ENCODE measurements at places on chromosomes 1 and 21.

DNA sequence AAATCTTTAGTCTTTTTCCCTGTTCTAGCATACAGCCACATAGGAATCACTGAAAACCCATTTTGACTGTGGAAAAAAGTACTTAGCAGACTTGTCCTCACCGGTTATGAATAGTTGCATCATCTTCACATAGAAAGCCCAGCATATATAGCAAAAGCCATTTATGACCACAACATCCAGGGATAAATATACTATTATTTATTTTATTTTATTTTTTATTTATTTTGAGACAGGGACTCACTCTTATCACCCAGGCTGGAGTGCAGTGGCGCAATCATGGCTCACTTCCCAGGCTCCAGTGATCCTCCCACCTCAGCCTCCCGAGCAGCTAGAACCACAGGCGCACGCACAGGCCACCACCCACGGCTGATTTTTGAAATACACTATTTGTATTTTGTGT, 175.3 kb downstream of the GALNT2 start:
- no peak for DNase-seq

DNA sequence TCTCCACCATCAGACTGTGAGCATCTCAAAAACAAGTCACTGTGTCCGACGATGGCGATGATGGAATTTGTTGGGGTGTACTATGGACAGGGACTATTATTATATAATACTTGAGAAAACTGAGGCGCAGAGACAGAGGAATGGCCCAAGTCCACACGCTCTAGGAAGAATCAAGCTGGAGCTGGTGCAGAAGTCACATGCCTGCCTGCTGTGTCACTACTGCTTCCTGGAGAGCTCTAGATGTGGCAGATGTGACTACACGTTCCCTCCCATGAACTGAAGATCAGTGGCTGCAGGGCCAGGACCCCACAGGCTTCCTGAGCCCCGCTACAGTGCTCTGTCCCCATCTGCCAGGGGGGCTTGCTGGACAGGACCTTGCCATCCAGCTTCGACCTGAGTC, 56.9 kb downstream of the TRABD2B start:
- DNase-seq = no peak

DNA sequence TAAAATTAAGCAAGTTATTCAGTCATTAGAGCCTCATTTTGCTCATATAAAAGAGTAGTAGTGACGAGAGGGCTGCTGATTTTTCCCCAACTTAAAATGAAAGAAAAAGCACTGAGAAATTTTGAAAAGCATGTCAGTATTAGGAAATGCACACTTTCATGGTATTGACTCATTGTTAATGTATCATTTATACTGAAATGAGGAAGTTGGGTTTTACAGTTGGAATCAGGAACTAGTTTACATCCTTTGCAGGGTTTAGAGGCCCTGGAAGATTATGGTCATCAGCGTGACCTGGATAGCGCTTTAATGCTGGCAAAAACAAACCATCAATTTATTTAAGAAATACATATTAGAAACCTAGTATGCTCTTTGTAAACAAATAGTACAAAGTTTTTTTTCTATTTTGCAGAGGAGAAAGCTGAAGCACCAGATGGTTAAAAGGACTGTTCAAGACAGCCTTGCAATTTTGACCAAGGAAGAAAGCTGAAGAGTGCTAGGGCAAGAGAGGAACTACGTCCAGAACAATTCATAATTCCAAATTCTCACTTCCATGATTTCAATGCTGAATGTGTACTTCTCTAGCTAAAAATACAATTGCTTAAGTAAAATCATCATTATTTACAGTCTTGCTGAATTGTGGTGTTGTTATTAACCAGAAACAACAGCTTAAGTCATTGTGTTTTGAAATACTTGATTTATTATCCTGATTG, 94.8 kb upstream of the SGIP1 start:
- DNase-seq = no peak

DNA sequence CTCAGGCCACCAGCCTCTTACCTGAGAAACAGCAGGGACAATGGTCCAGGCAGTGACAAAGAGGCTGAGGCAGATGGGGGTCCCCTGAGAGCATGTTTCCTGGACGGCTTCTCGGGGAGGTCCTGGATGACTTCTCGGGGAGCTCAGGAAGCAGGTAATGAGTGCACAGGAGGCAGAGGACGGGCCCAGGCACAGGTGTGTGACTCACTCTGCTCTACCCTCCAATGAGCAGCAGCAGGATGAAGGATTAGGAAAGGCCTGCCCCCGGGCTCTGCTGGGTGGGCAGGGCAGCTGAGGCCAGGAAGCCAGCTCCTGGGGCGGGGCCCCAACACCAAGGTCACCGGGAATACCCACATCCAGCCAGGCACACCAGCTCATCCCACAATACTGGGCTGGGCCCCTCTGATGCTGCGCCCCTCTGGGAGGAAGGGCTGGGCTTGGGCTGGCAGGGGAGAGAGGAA, 17.2 kb upstream of the PTAFR start:
- DNase-seq = no peak

GRCh38 chr1:201100169-201100930, 11.9 kb downstream of the CACNA1S start:
- DNase-seq = no peak

DNA sequence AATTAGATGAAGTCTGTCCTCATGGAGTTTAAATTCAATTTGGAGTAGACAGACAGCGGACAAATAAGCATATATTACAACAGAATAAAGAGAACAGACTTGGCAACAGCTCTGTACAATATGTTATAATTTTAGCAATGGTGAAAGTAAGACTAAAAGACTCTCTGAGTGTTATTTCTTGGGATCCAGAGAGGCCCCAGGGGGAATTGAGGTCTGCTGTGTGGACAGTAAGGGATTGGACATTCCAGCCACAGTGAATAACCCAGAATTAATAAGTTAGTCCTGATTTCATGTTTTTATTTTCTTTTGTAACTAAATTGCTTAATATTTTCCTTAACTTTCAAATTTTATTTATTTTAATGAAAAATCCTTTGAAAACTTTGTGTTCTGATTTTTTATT, 101.7 kb downstream of the PATJ start:
- DNase-seq = no peak

DNA sequence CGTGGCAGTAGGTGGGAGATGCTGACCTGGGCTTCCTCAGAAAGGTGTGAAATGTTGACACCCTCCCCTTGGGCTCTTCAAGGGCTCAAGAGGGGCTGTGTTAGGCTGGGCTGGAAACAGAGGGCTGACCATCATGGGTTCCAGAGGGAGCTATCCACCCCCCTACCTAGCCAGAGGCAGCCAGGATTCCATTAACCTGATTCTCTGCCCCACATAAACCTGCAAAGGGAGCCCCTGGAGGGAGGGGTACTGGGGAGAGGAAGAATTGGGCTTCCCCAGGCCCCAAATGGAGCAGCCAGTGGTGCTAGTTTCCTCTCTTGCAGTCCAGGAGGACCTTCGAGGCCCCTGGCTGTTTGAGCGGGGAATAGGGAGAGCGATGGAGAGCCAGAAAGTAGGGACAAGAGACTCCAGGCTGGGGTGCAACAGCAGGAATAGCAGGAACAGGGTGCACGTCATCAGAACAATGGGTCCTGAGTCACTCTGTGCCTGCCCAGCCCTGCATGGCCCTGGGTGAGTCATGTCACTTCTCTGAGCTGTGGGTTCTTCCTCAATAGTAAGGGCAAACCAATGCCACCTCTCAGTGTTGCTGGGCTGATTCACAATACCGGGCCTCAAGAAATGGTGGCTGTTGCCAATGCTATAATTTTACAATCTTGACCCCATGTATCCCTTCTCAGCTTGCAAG, 121.2 kb downstream of the EPHB2 start:
- DNase-seq = no peak

- DNase-seq = no peak
These were observed 34.5 kb upstream of the USP25 start for GRCh38 chr21:15695241-15695640.

DNA sequence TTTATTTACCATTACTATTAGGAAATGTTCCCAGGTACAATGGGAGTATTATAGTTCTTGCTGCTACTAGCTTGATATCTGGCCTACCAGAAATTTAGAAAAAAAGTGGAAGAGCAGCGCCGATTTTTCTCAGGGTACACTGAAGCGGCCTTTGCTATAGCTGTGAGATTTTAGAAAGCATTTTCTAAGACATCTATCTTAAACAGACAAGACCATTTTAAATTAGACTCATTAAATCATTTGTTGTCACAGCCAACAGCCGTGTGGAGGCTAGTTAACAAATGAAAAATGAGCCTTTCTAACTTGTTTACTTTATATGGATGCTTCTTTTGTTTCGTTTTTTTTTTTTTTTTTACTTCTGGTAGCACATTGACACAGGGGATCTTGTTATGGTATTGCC, 183.2 kb upstream of the ZRANB2 start:
- no peak for DNase-seq

- no peak for DNase-seq
These were observed 9.0 kb downstream of the FAM20B start for GRCh38 chr1:179034720-179035119.

DNA sequence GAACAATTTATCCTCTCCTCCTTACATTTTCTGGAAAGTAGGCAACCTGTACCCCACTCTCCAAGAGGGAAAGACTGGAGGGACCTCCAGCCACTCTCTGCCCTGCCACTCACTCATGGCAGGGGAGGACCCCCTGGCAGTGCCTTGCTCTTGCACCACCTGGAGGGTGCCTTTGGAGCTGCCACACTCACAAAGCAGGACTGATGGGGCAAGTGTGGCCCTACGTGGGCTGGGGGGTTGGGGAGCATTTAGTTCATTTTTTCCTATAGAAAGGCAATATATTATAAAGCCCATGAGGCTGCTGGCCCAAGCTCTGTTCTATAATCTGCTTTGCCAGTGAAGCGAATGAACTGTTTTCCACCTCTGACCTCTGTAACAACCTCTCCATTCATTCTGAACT, 50.3 kb downstream of the GPR161 start:
- no peak for DNase-seq

DNA sequence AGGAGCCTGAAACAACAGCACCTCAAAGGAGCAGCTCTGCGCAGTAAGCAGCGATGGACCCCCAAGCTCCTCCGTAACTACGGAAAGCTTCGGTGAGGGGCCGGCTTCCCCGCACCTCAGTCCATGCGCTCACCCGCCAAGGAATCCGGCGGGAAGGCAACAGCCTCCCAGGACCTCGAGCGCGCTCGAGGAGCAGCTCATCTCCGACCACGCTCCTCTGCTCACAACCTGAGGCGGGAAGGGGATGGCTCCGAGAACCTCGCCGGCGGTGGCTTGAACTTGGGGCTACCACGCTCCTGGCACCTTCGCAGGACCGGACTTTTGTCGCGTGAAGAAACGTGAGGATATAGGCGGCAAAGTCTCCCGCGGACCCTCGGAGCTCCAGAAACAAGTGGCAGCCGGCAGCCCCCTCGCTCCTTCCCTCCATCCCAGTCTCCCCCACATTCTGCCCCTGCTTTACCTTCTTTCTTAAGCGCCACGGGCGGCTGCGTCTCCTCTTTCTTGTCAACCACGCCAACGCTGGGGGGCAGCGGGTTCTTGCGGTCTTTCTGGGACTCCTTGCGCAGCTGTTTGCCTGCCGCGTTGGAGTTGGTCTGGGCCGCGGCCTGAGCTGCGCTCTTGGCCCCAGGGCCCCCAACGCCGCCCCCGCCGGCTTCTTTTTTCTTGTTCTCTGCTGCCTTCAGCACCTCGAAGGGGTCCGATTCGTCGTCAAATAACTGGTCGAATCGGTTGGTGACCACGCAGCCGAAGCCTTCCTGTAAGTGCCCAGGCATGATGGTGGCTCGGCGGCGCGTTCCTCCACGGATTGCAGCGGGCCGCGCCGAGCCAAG, 459 bp downstream of the SERBP1 start:
- DNase-seq = no peak

All from stimulated activated CD8-positive, alpha-beta memory T cell treated with anti-CD3 and anti-CD28 coated beads, Interleukin-4, amount 100 ng/mL, for 4 hours (primary cell).